ENCODE measurements at places on chromosomes 13 and 19. TPM values are rescaled to one million over a fixed set of nuclear protein-coding genes. Genes with fewer than 3 reads are reported as not detected.

- DNase-seq: no peak
Measured at GRCh38 chr13:63449550-63449949, 2033.9 kb upstream of the PCDH20 start.

DNA sequence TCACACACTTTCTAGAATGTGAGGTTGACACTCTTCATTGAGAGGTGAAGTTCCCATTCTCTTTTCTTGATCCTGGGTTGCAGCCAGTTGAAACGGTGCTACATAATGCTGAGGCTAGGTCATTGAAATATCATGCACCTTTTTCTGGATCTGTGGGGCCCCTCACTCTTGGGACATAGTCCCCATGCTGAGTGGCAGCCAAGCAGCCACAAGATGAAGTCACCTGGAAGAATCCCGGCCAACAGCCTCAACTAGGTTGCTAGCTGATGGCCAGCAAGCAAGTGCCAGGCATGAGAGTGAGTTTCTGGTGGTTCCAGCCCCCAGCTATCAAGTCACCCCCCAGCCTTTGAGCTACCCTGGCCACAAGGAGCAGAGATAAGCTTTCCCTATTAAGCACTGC, 148.5 kb upstream of the TSHZ3 start:
- DNase-seq: no peak

DNA sequence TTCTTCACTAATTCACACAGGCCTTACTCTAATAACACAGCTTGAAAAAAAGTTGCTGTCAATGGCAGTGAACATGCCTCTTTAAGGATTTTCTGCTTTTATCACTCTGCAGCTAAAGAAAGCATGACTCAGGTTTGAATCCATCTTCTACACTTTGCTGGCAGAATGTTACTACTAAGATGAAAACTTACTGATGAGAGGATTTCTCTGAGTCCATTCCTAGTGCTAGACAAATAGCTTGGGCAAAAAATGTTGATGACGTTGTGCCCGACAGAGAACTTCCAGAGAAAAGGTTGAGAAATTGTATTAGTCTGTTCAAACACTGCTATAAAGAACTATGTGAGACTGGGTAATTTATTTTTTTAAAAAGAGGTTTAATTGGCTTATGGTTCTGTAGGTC, 572.0 kb downstream of the IRS2 start:
- DNase-seq: no peak

- DNase-seq: no peak
Measured at GRCh38 chr13:53121919-53122318, 93.3 kb downstream of the OLFM4 start.

The FZR1 gene
- 85.9 TPM for total RNA-seq

- no peak for DNase-seq
Measured at GRCh38 chr13:90839061-90839460, 508.4 kb upstream of the MIR17HG start.

GRCh38 chr13:26498656-26499601, 58.6 kb upstream of the WASF3 start:
- DNase-seq: no peak

GRCh38 chr13:45119469-45119990, 780 bp upstream of the GTF2F2 start:
- DNase-seq: peak; percentile 59

DNA sequence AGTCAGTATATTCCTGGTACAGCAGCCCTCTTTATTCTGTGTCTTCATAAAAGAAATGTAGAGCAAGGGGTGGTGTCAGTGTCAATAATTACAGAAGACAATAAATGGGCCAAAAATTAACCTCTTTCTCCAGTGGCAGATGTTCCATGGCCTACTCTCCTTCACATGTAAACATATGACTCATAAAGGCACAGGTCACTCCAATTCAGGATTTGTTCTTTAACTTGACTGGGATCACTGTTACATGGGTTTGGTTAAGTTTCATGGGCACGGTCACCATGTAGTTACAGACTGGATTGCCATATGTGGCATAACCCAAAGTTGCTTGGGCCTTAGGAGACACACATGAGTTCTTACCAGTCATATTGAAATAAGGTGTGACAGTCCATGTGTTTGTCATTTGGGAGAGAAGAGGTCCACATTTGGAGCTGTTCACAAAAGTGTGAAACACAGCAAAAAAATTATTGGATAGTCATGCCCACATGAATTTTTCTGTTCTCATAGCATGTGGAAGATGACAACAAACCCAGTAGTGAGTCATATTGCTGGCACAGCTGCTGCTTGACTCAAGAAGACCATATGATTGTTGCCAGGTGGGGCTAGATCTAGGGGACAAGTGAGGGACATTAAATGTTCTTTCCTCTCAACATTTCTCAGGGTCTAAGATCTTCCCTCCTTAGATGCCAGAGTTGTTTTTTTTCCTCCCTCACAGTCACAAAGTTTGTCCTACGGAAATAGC, 68.1 kb upstream of the HTR2A start:
- no peak for DNase-seq

GRCh38 chr19:1970003-1970805, 29.2 kb downstream of the CSNK1G2 start:
- DNase-seq: no peak

DNA sequence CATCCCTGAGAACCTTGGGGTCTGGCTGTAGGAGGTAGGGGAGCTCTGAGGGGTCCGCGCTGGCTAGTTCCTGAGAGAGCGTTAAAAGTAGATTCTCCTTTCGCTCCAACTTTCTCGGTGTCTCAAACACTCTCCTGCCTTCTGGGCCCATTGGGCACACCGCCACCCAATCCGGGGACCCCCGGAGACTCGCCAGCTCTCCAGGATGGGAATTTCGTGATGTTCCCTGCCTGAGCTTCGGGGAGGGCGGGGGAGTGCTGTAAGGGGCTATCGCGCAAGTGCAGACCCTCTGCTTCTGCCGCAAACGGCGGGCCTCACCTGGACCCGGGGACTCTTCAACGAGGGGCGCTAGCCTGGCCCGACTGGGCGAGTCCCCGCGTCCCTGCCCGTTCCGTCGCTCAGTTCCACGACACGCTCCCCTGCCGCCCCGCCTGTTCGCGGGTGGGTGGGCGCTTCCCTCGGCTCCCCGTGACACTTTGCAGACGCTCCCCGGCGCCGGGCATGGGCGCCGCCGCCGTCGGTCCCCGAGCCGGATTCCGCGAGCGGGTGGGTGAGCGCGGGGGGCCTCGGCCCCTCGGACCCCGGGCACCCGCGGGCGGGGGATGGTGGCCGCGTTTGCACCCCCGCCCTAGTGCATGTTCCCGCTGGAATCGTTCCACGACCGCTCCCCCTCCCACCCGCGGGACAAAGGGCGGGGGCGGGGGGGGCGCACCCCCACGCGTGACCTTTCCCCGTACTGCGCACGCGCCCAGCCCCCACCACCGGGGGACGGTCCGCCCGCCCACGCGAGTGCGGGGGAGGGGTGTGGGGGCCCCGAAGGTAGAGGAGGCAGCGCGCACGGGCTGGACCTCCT, at the start of gene CCDC106:
CCDC106 (plus strand) TSS at position 481 of the 853 bp plus-strand sequence. CDS start 835 bp downstream, outside the sequence.
- peak; percentile 63 for DNase-seq

- DNase-seq: no peak
Measured at GRCh38 chr13:25406377-25406776, 34.6 kb downstream of the ATP8A2 start.

DNA sequence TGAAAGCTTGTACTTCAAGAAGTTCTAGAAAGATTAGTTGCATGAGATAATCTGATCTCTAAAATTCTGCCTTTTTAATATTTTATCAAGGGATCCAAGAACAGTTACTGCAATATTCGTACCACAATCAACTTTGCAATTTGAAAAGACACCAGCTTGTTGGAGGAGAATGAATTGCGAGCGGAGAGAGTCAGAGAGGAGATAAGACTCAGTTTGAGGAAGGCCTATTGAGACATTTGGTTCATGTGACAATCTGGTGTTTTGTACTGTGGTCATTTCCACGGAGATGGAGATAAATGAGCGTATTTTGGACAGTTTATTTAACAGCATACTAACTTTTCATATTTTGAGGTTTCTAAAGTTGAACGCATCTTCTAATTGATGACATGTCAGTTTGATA, 1276.0 kb downstream of the EFNB2 start:
- no peak for DNase-seq

DNA sequence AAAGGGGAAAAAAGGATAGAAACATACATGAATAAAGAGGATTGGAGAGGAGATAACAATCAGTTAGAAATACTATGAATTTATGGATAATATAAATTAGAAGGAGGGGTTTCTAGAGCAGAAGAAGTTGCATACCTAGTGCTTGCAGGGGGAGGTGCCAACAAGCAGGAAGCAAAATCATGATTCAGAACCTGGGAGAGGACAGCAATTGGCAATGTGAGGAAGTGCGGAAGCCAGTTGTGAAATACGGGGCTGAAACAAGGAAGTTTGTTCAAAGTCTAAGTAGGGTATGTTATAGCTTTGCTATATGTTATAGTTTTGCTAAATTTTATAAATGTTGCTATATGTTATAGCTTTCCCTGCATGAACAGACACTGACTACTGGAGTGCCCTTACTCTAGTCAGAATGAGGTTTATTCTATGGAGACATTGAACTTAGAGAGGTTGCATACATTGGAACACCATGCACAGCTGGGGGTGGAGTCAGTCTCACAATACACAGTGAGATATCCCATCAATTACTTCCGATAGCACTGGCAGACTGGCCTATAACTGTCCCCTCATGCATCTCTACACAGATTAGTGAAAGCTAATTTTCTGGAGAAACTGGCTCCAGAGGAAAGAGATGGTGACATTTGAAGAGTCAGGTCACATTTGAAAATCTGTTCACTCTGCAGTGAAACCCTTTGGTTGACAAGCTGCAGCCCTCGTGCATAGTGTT, 92.1 kb downstream of the GPC6 start:
- no peak for DNase-seq

DNA sequence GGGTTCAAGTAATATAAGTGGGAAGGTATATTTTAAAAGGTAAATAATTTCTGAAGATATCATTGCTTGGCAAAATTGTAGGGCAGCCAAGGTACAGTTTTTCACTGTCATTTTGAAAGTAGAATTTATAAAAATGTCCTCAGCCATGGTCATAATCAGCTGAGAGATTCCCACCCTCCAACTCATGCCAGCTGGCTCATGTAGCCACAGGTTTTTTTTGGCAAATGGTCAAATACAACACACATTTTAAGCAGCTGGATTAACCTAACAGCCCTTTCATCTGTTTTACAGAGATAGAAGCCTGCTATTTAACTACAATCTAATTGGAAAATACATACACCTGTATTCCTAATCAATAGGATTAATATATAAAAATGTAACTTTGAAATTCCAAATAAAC, 619.2 kb upstream of the SGCG start:
- no peak for DNase-seq

- no peak for DNase-seq
Measured at GRCh38 chr19:13149628-13150186, 468 bp downstream of the STX10 start.

The ERICH6B gene
- not detected for total RNA-seq

- DNase-seq: no peak
Measured at GRCh38 chr19:10146142-10146541, 26.4 kb upstream of the EIF3G start.

DNA sequence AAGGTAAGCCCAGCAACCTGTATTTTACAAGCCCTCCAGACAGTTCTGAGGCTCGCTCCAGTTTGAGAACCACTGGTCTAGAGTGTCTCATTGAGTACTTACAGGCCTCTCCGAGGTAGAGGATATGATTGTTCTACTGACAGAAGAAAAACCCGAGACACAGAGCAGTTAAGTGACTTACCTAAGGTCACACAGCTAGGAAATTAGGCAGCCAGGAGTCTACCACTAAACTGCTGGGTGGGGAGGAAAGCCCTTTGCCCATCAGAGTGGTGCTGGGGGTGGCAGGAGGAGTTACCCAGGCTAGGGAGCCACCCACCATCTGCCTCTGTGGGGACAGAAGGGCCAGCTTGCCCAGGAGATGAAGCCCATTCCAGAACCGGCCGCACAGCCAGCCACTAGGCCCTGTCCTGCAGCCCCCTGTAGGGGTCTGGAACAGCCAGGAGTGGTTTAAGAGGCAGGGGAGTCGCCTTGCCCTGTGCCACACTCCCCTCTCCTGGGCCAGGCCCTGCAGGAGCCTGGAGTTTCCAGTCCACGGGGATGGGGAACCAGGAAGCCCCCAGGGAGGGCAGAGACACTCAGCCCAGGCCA, 703 bp downstream of the RASGRP4 start:
- no peak for DNase-seq

DNA sequence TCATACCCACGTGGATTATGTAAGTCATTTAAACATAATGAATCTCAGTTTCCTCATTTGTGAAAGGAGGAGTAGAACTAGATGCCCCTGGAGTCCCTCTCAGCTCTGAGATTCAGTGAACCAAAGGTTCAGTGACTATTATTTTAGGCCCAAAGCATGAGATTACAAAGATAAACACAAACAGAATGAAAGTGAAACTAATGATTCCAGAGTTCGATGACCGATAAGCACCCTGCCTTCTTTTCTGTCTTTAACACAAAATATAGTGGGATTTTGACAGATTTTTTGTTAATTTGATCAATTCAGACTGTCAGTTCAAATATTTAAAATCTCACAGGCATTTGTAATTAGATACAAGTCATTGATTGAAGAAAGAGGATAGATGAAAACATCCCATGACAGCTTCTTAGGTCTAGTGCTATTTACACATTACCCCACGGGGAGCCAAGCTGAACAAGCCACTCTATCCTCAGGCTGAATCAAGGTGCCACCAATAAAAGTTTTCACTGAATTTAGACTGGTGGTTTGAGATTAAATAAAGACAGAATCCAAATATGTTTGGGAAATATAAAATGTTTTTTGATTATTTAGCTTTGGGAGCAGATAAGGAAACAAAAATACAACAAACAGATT, 64.6 kb upstream of the RAP2A start:
- no peak for DNase-seq

DNA sequence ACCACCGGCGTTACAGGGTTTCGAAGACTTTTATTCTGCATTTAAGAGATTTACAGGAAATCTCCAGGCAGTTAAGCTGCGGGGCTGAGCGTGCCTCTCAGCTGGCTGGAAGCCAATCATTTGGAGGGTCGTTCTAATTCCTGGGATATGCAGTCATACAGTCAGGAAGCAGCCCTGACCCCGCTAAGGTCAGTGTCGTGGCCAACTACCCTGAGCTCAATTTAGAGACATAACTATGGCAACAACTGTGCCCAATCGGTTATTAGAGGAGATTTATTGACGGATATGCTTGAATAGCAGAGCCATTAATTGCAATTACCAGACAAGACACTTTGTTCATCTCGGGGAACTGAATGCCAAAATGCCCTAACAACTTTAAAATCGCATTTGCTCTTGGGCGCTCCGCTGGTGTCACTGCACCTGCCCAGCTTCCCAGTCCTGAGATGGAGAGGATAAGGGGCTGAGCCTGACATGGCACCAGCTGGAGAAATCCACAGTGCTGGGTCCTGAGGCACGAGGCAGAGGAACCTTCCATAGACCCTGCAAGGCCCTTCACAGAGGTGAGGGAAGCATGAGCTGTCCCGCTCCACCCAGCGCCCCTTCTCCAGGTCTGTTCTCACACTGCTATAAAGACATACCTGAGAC, 15.1 kb upstream of the ZNF507 start:
- DNase-seq: no peak

DNA sequence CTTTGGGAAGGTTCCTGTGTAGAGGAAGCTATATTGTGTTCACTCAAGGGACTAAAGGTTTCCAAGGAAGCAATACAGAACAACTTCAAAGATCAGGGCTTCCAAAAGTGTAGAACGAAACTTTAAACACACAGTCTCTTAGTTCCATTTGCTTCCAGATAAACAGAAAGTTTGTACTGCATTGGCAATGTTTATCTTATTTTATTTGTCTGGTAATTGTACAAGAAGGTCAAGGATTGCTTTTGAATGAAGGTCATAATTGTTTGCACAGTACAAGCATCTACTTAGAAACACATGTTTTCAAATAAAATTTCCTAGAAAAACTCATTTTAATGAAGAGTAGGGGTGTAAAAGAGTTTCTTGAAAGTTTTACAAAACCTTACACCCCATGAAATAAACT, 712.7 kb upstream of the SGCG start:
- DNase-seq: no peak

- peak; percentile 72 for DNase-seq
Measured at GRCh38 chr19:18086590-18087138, at the start of gene IL12RB1. Gene IL12RB1 (minus strand): TSS chr19:18086934. CDS start chr19:18086823, 111 bp downstream.

The CBY2 gene
- total RNA-seq: not detected
